HEK293T (cell line): ENCODE measurements at places on chromosomes 16 and 17.
A peak's percentile ranks its signal among the peaks of the same experiment; 100 is the strongest.

DNA sequence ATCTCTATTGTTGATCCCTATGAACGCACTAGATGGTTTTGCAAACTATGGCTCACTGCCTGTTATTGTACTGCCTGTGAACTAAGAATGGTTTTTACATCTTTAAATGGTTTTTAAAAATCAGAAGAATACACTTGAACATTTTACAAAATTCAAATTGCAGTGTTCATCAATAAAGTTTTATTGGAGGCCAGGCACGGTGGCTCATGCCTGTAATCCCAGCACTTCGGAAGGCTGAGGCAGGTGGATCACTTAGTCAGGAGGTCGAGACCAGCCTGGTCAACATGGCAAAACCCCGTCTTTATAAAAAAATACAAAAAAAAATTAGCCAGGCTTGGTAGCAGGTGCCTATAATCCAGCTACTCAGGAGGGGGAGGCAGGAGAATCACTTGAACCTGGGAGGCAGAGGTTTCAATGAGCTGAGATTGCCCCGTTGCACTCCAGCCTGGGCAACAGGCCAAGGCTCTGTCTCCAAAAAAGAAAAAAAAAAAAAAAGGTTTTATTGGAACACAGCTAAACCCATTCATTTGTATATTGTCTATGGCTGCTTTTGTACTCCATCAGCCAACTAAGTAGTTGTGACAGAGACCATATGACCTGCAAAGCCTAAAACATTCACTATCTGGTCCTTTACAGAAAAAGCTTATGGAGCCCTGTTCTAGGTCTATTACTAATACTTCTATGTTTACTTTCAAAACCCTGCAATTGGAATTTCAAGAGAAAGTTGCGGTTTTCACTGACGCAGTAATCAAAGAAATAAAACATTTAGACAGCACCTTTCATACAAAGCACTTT lies 18.9 kb downstream of the IKZF3 start:
- no peak for DNase-seq

- no peak for DNase-seq
These were observed 116.5 kb upstream of the ADAMTS18 start for GRCh38 chr16:77551357-77551756.

DNA sequence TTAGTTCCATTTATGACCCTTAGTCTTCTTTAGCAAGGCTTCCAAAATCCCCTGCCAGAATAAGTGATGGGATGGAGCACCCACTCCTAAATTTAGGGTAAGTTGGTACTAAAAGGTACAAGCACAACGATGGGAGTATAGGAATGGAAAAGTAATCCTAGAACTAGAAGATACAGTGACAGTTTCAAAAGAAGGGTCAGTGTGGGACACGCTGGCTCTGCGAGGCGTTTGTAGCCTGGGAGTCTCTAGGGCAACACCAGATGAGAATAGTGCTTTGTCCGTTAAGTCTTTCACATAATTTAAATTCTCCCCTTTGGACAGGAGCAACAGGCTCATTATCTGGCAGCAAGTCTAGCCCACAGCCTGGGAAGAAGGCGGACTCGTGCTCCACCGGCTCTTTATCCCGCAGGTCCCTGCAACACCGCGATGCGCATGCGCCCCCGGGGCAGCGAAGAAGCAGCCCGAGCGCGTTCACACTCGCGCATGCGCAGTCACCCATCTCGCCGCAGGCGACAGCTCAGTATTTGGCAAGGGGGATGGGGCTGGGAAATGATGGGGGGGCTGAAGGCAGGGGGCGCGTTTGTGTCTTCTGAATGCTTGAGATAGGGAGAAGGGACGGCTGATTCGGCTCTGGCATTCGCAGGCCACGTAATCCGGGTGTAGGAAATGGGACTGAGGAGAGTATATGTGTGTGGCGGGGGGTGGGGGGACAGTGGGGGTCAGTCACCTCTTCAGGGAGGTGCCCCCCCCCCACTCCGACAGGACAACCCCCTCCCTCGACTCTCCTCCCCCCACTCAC lies 564 bp downstream of the SPOP start:
- peak; percentile 98 for DNase-seq

GRCh38 chr16:2840914-2841313 lies 10.8 kb downstream of the ZG16B start:
- DNase-seq: no peak

DNA sequence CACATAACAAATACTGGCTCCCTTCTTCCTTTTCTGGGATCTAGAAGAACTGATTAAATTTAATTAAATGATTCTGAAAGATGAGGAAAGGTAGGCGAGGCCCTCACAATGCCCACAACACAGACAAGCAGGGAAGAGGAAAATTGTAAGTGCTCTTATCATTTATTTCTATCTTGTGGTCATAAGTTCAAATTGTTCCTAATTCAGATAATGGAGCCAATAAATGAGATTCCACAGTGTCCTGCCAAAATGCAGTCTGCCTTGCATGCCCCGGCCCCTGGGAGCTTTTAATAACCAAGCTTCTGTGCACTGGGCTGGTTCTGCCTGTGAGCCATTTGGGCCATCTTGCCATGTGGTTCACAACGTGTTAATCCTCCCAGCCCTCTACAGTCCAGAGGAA lies 97.0 kb downstream of the CMC2 start:
- DNase-seq: no peak

GRCh38 chr16:4314532-4315185 lies 1.2 kb upstream of the GLIS2 start:
- DNase-seq: no peak

DNA sequence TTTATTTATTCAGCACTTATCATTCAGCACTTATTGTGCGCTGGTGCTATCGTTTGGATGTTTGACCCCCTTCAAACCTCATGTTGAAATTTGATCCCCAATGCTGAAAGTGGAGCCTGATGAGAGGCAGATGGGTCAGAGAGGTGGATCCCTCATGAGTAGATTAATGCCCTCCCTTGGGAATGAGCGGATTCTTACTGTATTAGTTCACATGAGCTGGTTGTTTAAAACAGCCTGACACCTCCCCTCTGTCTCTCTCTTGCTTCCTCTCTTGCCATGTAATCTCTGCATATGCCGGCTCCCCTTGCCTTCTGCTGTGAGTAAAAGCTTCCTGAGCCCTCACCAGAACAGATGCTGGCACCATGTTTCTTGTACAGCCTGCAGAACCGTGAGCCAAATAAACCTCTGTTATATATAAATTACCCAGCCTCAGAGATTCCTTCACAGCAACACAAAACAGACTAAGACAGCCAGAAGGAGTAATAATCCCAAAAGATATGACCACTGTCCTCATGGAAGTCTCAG lies 111.1 kb downstream of the CACNG3 start:
- no peak for DNase-seq

DNA sequence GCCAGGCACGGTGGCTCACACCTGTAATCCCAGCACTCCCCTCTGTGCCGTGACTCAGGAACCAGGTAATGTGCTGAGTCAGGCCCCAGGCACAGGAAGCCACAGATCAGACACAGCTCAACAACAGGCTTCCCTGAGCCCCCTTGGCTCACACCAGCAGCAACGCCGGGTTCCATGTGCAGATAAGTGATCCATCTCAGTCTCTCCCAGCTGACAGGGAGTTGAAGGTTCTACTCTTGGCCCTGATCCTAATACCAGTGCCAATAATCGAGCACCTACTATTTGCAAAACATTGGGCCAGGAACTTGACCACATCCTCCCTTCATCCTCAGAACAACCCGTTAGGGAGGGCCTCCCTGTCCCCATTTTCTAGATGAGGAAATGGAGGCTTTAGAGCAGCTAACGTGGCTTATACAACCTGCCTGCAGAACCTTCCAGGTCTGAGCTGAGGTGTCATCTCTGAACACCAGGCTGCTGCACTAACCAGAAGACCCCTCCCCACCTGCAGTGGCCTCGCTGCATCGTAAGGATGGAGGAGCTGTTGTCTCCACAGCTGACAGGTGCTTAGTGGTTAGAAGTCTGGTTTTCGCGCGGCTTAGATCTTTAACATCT lies 64.8 kb upstream of the AMZ2 start:
- DNase-seq: no peak

DNA sequence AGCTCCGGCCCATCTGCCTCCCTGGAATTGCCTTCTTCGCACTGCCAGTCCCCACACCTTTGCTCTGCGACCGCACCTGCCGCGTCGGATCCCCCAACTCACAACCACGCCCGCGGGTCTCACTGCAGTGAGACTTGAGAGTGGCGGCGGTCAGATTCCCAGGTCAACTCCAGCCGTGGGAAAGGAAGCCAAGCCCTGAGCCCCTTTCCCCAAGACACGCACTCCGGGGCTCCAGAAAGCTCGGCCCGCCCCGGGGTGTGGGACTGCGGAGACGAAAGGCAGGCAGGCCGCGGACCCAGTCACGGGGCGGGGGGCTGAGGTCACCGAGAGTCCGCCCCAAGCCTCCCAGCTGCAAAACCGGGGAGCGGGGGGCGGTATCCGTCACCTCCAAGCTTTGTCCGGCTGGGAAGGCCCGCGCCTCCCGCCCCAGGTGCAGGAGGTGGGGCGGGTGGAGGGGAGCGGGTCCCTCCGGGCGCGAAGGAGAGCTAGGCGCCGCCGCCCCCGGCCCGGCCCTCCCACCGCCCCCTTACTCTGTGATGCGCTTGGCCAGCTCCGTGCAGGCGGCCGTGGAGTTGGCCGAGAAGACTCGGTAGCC lies 615 bp downstream of the PRPSAP1 start:
- no peak for DNase-seq

DNA sequence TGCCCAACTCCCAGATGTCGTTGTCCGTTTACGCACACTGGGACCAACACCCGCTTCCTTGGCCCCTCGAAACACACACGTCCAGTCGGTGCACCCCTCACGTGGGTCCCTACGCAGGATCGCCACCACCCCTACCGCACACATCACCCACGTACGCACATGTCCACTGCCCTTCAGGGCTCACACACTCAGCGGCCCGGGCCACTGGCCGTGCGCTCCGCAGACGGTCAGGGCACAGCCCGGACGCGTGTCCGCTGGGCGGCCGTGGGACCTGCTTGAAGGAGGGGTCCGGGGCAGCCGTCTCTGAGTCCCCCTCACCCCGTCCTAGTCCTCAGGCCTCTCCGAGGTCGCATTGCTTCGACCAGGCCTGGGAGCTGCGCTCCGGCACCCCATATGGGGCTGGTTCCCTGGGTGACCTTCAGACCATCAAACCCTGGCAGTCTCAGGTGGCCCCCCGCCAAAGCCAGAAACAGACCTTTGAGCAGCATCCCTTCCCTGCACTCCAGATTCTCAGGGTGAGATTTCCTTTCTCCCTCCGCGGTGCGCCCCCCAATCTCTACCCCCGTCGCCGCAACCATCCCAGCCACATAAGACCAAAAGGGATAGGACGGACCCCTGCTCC lies 914 bp upstream of the GPRC5B start:
- no peak for DNase-seq

- no peak for DNase-seq
These were observed 708 bp downstream of the BAIAP2 start for GRCh38 chr17:81035521-81036196.

DNA sequence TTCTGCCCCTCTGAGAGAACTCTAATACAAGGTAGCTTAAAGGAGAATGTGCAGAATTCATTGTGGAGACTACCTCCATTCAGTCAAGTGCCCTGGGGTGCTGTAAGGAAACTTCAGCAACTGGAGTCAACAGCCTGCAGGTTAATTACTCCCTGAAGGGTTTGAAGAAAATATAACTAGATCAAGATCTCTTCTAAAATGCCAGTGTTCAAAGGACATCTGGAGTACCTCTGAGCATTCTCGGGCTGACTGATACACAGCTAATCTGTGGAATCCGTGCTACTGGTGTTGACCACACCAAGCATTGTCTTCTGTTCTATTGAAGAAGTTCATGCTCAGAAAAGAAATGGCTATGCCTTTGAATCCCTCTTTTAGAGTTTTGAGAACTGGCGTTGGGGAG lies 11.5 kb upstream of the ATXN1L start:
- no peak for DNase-seq

- DNase-seq: no peak
These were observed 11.1 kb downstream of the PIMREG start for GRCh38 chr17:6455321-6455705.

GRCh38 chr17:7523033-7523432 lies 25.8 kb upstream of the TNFSF12 start:
- DNase-seq: peak; percentile 49

DNA sequence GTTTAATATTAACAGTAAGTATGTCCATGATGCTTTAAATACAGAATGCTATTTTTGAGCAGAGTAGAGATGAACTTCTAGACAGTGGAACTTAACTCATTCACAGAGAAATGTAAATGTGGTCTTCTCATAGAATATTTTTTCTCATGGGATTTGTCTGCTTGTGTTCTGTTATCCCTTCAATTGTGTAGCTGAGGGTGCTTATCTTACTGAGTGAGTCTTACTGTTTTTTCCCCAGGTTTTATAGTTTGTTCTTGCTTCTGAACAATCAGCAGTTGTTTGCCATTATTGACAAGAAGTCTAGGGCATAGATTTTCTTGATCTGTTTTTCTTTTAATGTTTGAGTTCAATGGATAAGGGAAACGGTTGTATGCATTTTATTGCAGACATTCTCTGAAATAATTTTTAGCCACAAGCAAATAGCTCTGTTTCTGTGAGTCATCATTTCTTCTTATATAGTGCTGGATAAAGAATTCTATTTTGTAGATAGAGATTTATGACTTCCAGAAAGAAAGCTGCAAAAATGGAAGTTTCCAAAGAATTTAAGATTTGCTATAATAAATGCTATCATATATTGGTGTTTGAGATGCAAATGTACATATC lies 60.5 kb downstream of the NF1 start:
- no peak for DNase-seq

GRCh38 chr17:31746884-31747495 lies 112.1 kb downstream of the COPRS start:
- DNase-seq: no peak

- DNase-seq: no peak
These were observed 86.3 kb downstream of the WNT3 start for GRCh38 chr17:46732160-46732559.

- no peak for DNase-seq
These were observed 125.2 kb upstream of the SDK2 start for GRCh38 chr17:73769479-73769878.

DNA sequence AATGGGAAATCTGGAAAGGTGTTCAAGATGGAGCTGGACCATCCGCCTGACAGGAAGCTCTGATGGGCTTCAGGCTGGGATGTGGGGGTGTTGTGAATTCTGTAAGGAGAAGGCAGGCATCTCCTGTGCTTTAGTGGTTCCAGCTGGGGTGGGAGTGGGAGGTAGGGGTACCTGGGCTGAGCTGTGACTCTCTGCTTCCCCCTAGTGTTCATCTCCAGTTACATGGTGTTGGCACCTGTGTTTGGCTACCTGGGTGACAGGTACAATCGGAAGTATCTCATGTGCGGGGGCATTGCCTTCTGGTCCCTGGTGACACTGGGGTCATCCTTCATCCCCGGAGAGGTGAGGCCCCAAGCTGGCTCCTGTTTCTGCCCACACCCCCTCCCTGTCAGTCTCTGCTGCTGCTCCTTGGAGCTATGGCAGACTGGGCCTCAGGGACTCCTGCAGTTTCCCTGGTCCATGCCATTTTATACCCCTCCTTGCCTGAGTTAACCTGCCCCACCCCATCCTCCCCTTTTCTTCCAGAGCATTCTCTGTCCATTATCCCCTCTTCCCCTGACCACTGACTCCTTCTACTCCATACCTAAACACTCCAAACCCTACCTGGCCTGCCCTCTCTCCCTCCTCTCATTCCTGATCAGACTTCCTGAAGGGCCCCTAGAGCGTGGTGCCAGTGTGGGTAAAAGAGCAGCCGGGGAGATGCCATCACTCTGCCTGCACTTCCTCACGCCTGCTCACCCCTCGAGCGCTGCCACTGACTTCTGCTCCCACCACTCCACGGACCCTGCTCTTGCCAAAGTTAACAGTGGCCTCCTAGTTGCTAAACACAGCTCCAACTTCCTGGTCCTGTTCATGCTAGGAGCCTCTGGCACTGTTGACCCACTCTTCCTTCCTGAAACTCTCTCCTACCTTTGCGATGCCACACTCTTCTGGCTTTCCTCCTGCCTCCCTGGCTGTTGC lies 3.4 kb downstream of the SPNS1 start:
- DNase-seq: peak; percentile 28
